ENCODE measurements at places on chromosomes 4 and X. TPM values are rescaled to one million over a fixed set of nuclear protein-coding genes. Genes with fewer than 3 reads are reported as not detected.

GPC3 gene
- total RNA-seq, result 13.8 TPM

SUV39H1 gene
- 3.3 TPM for total RNA-seq

MCF2 gene
- 7.5 TPM for total RNA-seq

ETDC gene
- not detected for total RNA-seq

CXCL6 gene
- 1.00 TPM for total RNA-seq

SHROOM2 gene
- 22.5 TPM for total RNA-seq

TMEM35A gene
- 37.2 TPM for total RNA-seq

GRCh38 chr4:139809757-139810140 lies 144.1 kb downstream of the MGST2 start:
- DNase-seq, result no peak

- no peak for DNase-seq
Measured at GRCh38 chr4:31427691-31428090, 707.5 kb downstream of the PCDH7 start.

- no peak for DNase-seq
Measured at GRCh38 chr4:32962100-32962499, 2241.9 kb downstream of the PCDH7 start.

DNA sequence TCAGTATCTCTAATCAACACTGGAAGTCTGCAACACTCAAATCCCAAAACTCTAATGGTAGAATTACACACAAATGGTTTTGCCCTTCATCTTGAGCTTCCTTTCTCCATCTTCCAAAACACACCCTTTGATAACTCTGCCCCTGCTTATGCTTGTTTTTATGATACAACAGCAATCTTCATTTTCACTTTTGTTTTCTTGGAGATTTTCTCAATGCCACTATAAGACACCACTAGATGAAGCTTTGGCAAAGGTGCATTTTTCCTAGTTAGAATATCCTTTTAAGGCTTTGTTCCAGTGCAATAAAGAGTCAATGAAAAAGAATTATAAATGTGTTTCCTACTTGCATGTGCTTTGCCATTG lies 472.4 kb upstream of the NWD2 start:
- no peak for DNase-seq

GRCh38 chr4:78185117-78185516 lies 128.0 kb downstream of the FRAS1 start:
- no peak for DNase-seq

- no peak for DNase-seq
Measured at GRCh38 chrX:53483416-53483815, 49.2 kb upstream of the HSD17B10 start.

- no peak for DNase-seq
Measured at GRCh38 chr4:137641544-137641943, 109.2 kb upstream of the PCDH18 start.

- no peak for DNase-seq
Measured at GRCh38 chr4:110781944-110782343, 159.1 kb upstream of the PITX2 start.

DNA sequence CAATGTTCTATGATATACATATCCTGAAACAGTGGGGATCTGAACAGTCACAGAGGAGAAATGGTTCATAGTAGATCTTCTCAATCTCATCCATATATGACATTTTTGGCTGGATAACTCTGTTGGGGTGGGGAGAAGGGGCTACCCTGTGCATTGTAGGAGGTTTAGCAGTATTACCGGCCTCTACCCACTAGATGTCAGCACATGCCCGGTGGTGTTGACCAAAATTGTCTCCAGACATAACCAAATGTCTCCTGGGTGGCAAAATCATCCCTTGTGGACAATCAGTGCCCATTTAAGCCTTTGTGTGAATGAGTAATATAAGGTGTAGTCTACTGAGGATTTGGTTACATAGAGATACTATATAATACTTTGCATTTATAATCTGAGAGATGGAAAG lies 89.9 kb downstream of the PLS3 start:
- peak; percentile 0 for DNase-seq

GRCh38 chr4:183503497-183504063 lies 1.3 kb upstream of the ING2 start:
- DNase-seq, result no peak

DNA sequence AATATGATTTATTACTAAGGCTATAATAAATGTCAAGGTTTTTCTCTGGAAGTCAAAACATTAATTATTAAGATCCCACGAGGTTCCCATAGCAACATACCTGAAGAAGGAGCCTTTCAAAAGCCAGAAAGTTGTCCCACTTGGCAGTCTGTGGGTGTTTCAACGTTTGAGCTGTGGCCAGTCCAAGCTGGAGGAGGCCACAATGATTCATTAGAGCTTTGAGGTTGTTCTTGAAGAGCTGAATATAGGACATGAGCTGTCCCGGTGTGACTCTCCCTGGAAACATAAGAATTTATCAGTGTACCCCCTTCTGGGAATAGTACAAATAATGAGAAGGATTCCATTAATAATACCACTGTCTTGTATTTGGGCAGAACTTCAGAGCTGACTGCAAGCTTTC lies 92.1 kb downstream of the SCFD2 start:
- no peak for DNase-seq

DNA sequence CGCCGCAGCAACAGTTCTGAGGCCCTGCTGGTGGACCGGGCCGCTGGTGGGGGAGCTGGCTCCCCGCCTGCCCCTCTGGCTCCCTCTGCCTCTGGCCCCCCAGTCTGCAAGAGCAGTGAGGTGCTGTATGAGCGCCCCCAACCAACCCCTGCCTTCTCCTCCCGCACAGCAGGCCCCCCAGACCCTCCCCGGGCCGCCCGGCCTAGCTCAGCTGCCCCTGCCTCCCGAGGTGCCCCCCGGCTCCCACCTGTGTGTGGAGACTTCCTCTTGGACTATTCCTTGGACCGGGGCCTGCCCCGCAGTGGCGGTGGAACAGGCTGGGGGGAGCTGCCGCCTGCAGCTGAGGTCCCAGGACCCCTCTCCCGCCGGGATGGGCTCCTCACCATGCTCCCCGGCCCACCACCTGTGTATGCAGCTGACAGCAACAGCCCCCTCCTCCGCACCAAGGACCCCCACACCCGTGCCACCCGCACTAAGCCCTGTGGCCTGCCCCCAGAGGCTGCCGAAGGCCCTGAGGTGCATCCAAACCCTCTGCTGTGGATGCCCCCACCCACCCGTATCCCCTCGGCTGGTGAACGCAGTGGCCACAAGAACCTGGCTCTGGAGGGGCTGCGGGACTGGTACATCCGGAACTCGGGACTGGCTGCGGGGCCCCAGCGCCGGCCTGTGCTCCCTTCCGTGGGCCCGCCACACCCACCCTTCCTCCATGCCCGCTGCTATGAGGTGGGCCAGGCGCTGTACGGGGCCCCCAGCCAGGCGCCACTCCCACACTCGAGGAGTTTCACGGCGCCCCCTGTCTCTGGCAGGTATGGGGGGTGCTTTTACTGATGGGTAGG lies 6.3 kb downstream of the PRAF2 start:
- DNase-seq, result no peak

DNA sequence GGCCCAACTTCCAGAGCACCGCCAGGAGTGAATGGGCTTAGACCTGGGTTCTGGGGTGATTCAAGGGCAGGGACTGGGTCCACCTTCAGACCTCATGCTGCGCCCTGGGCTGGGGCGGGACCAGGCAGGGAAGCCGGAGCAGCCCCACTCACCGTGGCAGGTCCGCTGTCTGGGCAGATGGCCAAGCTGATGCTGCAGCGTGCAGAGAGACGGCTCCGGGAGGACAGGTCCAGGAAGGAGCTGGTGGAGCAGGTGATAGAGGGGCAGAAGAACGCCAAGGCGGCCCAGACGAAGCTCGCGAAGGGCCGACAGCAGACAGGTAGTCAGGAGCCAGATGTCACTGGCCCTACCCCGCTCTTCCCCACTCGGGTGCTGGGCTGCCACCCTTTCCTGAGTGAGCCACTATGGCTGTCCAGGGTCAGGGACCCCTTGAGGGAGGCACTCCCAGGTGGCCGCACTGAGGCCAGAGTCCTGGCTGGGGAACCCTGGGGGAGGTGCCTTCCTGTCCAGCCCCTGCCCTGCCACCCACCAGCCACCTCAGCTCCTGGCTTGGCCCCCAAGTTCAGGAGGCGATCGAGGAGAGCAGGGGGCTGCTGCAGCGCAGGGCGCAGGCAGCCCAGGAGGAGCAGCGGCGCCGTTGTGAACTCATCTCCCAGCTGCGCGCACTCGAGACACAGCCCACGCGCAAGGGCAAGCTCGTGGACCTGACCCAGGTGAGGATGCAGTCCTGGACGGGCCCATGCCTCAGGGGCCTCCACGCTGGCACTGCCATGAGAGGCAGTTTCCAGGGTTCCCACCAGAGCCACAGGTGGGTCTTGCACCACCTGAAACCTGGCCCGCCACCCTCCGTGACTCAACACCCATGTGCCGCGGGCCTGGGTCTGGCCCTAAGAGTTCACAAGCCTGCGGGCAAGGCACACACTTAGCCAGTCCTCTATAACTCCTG lies 10.1 kb upstream of the RNF4 start:
- DNase-seq, result no peak

DNA sequence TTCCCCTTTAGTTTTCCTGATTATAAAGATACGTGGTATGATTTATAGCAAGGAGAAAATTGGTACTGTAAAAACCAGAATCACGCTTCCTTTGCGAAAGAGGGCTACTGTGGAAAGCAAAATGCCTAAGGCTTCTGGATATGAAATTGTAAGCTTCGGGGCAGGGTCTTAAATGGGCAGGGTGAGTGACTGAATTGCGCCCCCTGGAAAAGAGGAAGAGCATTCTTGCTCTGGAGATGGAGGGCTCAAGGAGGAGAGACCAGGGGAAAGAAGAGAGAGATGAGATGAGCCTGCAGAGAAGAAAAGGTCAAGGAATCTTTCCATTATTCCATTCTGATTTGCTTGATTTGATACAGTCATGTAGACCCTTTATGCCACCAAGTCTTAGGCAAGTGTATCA lies 13.1 kb upstream of the ETNPPL start:
- no peak for DNase-seq

DNA sequence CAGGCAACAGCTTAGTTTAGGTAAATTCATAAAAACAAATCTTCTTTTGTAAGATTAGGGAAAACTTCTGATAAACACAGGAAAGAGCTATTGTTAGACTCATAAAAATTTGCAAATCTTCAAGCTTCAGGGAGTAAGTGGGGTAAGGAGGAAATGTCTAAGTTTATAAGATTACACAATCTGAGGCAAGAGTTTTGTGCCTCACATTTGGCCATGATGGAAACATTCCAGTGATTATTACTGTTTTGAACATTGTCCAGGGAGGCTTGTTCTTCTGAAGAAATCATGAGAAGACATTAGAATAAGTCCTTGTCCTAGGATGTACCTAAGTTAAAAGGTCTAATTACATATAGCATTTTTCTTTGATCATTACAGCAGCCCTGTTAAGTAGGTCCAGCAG lies 72.8 kb downstream of the MAOB start:
- no peak for DNase-seq

GRCh38 chr4:82287720-82288119 lies 86.1 kb downstream of the HNRNPD start:
- no peak for DNase-seq

DNA sequence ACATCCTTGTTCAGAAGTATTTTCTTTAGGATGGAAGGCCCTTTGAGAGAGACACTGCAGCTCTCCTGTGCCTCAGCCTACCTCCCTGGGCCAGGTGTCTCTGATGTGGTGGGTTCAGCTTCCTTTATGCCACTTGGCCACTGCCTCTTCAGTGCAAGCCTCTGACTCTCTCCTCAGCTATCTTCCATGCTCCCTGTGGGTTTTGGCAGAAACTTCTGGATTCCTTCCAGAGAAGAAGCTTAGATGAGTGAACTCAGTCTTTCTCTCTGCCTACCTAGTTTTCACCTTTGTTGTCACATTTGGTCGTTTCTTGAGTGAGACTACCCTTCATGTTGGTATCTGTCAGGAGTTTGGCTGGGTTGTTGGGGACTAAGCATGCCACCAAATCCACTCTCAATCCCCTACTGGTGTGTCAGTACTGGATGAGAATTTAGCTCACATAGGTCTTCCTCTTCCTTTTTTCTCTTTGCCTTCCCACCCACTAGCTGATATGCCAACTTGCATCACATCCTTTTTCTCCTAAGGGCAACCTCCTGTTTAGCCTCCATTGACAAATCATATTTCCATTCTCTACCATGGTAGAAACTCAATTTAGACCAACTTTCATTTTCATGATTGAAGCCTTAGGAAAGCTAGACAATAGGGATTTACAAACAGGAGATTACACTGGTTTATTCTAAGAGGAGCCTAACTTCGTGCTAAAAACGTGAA lies 32.0 kb downstream of the IL15 start:
- no peak for DNase-seq

DNA sequence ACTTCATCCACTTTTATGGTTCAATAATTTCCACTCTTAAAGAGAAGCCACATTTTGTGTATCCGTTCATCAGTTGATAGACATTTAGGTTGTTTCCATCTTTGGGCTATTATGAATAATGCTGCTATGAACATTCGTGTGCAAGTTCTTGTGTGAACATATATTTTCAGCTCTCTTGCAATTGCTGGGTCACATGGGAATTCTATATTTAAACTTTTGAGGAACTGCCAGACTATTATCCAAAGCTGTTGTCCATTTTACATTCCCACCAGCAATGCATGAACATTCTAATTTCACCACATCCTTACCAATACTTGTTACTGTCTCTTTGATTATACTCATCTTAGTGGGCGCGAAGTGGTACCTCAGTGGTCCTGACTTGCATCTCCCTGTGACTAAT lies 61.9 kb downstream of the NR3C2 start:
- no peak for DNase-seq

DNA sequence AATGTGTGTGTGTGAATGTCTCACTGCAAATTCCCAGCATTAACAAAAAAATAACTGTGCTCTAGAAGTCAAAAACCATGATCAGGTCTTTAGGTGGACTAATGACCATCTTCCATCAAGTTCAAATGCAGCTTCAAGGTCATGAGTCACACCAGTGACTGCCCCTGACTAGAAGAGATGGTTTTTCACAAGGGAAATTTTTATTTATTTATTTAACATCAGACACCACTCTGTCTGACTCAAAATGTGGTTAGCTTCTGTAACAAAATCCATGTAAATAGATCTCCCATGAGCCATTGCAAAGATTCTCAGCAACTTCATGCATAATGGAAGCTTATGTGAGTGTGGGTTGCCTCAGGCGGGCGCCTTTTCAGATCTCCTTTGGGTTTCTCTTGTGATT lies 219.2 kb downstream of the KIT start:
- DNase-seq, result no peak

- DNase-seq, result no peak
Measured at GRCh38 chr4:8322794-8323704, 53.5 kb downstream of the HTRA3 start.
